Choroid plexus epithelial cell (primary cell): ENCODE measurements at places on chromosomes 5 and 9.

- DNase-seq: no peak
These were observed 18.7 kb upstream of the ADAM19 start for GRCh38 chr5:157594257-157594656.

DNA sequence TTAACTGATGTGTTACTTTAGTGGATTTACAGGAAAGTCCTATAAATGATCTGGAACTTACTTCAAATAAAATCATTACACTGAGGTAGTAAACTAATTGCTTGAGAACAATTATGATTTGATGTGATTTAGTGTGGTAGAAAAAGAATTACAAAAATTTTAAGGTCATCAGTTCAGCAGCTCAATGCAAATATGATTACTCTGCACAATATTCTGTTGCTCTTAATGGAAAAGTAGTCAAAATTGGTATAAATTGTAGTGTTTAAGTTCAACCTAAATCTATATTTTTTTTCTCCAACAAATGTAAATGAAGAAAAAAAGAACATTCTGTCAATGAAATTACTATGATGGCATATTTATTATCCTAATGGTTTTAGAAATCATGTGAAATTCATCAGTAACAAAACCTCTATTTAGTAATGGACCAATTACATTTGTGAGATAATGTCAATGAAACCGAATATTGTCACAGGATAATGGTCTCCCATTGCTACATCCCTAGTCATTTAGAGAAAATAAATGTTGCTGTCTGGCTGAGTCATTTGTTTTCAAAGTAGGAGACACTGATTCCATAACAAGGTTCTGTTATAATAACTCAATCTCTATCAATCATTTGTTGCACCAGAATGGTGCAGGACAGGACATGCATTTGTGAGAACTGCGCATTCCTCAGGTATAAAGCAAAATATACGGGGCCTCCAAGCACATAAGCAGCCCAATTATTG lies 177.1 kb downstream of the NFIB start:
- DNase-seq: no peak

DNA sequence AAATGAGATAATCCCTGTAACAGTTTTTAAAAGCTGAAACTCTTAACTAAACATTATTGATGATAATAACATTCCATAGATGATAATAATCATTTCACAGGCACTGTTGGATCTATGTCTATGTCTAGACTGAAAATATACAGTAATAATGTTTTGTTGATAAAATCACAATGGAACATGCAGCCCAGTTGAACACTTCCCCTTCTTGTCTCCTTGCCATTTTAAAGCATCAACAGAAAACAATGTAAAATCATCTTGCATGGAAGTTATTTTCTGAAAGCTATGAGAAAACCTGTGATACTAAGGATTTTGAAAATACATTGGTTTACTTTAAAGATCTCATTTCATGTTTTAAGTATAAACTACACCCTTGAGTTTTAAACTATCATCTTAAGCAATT lies 1.9 kb downstream of the GAPT start:
- no peak for DNase-seq

DNA sequence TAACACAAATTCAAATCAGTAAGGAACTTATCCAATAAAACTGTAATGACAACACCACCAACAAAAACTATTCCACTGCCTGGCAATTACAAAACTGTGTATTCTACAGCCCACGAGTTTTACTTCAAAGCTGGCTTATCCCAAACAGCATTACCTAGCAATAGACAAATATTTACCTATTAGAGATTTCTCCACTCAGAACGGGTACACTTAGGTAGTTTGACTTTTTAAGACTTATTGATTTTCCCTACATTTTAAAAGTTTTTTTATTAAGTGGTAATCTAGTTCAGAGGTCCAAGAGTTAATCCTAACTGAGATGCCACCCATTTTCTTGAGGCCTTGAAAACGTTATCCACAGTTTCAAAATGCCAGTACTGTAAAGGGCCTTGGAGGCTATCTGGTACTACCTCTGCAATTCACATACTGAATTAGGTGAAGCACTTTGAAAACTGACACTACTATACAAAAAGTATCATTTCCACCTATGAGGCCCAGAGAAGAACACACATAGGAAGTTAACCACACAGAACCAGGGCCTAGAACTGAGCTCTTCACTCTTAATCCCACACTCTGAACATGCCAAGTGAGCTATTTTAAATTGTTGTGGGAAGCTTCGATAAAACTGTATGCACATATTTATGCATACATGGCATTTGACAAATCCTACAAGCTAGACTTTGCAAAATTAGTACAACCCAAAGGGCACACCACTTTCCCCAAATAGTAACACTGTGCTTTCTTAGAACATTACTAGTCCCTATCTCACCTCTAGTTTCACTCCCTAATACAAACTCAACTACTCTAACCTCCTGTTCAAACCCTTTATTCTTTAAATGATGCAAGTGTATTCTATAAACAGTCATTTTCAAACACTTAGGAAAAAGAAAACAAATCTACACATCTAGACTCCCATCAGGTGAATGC lies 2.1 kb downstream of the NADK2 start:
- DNase-seq: no peak

DNA sequence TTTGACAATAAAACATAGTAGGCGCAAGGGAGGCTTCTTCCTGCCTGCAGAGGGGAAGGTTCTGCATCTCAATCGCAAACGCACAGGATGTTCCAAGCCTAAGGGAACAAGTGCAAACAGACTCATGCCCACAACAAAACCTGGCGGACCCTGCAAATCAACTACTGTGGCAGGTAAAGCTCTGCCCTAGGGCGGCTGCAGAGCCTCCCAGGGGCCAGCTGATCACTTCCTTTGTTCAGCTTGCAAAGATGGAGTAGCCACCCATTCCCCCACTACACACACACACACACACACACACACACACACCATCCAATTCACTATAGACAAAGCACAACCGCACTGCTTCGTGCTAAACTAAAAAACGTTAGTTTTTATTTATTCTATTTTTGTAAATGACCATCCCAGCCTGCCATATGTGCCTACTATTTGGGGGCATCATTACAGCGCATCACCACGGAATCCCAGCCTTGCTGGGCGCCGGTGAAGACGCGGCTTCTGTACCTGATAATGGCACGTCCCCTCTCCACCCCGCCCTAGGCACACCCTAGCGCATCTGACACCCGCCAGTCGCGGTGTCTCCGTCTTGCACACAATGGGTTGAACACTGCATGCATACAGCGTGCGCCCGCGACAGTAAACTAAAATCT lies 57.6 kb downstream of the DPYSL3 start:
- DNase-seq: no peak

GRCh38 chr5:176902911-176903664 lies 3.9 kb upstream of the HK3 start:
- DNase-seq: no peak

DNA sequence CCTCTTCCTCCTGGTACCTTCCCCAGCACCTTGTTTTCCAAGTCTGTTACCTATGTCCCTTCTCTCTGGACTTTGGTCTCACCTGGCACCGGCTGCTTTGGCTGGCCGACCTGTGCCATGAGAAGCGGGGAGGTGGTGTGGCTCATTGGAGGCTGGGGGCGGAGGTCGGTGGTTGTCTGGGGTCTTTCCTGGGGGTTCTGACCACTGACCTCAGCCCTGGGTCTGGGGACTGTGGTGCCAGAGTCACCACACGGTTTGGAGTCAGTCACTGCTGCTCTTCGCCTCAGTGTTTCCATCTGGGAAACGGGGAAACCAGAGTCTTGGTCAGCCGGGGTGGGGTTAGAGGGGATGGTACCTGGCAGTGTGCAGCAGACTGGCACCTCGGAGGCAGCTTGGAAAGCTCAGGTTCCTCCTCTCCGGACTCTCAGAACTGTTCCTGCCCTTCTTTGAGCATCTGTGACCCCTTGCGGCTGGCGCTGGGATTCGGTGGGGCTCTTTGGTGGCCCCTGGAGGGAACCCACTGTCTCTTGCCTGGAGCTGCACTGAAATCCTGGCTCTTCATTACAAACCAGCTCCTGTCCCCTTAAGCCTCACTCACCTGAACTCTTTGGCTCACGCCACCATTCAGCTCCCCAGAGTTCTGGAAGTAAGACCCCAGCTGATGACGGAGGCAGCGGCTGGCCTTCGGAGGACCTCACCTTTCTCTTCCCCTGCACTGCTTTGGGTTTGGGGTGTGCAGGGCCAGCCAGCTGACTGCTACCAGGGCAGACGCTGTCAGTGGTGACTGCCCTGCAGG lies 4.1 kb upstream of the RXRA start:
- no peak for DNase-seq

DNA sequence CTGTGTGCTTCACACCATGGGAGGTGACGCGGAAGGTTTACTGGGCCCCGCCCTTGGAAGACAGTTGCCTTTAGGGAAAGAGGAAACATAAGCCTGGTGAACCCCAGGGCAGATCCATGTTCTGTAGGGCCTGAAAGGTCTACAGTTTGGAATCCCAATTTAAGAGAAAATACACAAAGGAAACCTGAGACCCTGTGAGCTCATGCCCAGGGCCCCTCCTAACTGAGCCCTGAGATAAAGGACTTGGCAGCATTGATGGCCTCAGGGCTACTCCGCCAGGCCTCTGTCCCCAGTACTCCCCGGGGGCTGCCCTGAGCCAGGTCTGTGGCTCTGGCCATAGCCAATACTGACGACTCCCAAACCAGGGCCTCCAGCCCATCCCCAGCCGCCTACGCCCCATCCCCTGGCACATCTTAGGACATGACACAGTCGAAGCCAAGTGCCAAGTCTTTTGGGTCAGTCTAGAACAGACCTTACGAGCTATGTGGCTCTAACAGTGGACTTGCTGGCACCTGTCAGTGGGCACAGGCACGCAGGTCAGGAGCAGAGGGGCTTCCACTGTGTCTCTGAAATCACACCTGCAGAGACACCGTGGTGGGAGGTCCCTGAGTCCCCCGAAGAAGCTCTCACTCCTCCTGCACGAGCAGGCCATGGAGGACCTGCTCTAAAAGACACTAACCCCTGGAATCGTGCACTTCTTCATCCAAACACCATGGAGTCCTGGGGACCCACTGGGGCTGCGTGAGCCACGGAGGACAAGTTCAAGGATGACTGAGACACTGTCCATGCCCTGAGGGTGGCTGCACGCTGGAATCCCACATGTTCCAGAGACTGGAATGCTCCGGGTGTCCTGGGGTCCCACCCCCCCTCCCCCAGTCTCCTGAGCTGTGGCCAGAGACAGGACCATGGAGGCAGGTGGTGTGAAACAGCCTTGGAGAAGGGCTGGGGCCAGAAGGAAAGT lies 40.3 kb upstream of the BARHL1 start:
- DNase-seq: no peak

- no peak for DNase-seq
These were observed 114.6 kb downstream of the SYK start for GRCh38 chr9:90916147-90916734.

DNA sequence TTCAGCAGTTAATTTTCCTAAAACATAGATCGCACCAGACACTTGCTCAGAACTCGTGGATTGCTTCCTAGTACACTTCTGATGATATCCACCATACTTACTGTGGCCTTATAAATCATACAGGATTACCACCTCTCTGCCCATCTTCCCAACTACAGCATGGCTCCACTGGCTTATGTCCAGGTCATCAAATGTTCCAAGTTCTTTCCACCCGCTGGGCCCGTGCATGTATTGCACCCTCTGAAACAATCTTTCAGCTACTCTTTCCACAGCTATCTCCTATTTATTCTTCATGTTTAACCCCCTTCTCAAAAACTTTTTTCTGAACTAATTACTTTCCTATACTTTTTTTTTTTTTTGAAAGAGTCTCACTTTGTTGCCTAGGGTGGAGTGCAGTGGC lies 18.5 kb downstream of the FBXW2 start:
- DNase-seq: peak; percentile 15

- no peak for DNase-seq
These were observed 894 bp downstream of the LRRTM2 start for GRCh38 chr5:138874241-138874640.

GRCh38 chr9:18492612-18493011 lies 18.7 kb downstream of the ADAMTSL1 start:
- peak; percentile 50 for DNase-seq
